ENCODE measurements at places on chromosomes 13 and 19.

- DNase-seq: no peak
Measured at GRCh38 chr13:48902368-48902767, 73.3 kb upstream of the FNDC3A start.

DNA sequence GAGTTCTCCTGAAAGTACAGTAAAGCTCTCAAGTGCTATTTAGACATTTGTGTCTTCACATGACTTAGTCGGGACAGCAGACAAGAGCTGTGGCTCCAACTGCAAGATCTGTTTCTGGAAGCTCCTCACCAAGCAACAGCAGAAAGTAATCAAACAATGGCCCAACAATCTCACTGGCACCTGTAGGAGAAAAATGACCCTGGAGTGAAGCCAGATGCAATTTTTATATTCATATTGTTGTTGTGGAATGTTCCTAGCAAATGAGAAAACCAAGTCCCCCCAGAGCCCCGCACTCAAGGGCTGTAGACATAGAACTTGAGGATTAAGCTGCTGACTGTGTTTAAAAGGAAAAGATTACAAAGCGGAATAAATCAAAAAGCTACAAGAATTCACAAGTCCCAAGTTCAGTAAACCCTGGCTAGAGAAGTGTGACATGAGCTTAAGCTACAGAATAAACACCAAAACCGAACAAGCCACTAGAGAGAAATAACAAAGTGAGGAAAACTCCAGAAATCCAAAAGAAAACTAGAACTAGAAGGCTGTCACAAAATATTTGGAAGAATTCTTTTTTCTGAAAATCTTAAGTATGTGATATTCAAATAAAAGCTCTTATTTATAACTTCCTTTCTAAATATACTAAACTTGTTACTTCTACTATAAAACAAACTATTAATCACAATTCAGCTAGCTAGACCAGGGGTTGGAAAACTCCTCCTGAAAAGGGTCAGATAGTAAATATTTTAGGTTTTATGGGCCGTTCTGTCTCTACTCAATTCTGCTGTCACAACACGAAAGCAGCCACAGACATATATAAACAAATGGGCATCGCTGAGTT is 454.5 kb downstream of the SUCLA2 start:
- DNase-seq: no peak

DNA sequence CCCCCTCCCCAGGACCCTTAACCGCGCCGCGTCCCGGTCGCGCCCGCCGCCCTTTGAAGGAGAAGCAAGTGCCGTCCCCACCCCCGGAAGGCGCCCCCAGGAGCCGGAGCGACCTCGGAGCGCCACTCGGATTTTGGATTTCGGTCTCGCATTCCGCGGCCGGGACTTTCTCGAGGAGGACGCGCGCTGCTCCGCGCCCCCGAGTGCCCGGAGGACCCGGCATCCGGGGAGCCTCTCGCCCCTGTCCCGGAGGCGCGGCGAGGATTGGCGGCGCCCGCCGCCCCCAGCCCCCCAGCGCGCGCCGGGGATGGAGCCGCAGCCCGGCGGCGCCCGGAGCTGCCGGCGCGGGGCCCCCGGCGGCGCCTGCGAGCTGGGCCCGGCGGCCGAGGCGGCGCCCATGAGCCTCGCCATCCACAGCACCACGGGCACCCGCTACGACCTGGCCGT is 1.6 kb downstream of the MIDN start:
- DNase-seq: no peak

DNA sequence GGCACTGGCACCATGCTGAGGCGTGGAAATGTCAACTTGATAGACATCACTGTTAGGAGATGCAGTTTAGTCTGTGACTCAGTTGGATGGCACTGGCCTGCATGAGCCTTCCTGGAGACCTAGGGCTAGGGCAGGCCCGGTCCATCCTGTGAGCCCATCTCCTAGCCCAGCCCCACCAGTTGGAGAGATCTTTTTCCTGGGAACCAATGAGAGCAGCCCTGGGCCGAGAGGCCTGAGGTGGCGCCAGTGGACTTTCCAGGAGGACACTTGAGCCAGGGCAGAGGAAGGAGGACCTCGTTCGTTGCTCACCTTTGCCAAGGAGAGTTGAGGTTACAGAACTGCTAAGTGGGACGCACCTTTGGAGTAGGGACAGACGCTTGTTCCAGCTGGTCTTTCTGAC is 100.5 kb upstream of the TEX29 start:
- DNase-seq: no peak

GRCh38 chr13:35475212-35475959 is 1.1 kb downstream of the MAB21L1 start:
- DNase-seq: no peak

GRCh38 chr19:49689133-49690078 is at the start of gene ADM5:
ADM5 (plus strand) TSS chr19:49689594; CDS start chr19:49689838, 244 bp downstream.
- no peak for DNase-seq

DNA sequence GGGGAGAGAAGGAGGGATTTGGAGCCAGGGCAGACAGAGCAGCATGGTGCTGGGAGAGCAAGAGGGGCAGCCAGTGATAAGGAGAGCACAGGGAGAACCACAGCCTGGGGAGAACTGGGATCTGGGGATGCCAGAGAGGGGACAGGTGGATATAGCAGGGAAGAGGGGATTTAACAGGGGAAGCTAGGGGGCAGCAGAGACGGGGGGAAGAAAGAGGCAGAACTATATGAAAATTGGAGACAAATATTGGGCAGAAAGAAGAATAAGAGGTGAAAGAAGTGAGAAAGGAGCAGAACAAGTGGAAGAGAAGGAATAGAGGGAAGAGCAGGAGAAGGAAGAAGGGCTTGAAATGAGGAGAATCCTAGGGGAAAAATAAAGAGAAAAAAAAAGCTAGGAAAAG is 6.5 kb upstream of the ZNF528 start:
- no peak for DNase-seq

- DNase-seq: no peak
Measured at GRCh38 chr19:29588095-29588494, 18.0 kb upstream of the POP4 start.

- no peak for DNase-seq
Measured at GRCh38 chr19:47726467-47726866, 13.2 kb downstream of the EHD2 start.

DNA sequence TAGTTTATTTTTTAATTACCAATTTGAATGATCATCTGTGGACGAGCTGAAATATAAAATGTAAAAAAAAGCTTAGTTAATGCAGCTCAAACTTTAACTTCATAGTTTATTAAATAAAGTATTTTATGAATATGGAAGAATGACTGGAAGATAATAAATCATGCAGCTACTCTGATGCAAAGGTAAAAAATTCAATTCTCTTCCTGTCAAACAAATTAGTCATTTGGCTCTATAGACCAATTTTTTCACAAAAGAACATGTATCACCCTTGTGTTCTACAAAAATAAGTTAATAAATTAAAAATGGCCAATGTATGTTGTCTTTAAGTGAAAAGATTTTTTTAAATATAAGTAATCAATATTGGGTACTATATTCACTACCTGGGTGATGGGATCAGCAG is 26.2 kb downstream of the EXOSC8 start:
- DNase-seq: no peak

GRCh38 chr13:41460074-41460465 is 2.7 kb downstream of the RGCC start:
- DNase-seq: no peak

DNA sequence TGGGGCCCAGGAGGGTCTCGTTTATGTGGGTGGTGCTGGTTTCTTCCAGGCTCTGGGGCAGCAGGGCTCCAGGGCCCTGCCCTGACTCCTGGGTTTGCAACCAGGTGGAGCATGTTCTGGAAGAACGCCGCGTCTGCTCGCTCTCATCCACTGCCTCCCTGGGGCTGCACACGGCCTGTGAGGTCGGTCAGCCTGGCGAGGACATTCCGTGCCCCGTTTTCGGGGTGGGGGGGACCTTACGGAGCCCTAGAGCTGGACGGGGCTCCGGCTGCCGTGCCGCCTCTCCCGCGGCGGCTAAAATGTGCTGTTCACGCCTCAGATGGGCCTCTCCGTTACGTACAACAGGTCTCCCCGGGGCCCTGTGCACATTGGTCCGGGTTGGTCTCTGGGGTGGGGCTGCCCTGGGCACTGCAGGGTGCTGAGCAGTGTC is 3.3 kb downstream of the GNA11 start:
- DNase-seq: no peak

DNA sequence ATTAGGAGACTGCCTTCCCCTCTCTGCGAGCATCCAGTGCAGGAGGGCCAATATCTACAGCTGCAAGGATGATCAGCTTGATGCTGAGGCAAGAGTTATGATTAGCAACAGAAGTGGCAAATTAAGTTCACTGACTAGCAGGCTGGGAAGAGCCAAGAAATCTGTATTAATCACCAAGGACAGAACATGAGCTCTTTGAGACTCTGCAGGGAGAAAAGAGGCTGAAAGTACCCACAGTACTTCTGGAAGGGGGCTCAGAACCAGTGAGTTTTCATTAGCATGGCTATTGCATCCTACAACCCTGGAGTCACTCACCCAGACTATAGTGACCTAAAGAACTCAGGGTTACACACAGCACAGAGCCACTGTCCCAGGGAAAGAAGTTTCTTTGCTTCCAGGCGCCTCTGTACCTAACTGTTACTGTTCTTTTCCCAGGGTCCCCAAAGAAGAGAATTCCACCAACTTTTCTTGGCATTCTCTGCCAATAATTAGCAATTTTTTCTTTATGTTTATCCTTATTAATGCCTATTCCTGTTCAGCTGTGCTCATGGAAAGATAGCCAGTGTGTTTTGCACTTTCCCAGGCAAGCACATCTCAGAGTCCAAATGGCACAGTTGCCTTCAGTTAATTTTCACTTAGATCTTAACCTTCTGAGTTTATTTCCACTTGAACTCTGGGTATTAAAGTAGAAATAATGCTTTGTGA is 25.8 kb upstream of the MEDAG start:
- DNase-seq: no peak

DNA sequence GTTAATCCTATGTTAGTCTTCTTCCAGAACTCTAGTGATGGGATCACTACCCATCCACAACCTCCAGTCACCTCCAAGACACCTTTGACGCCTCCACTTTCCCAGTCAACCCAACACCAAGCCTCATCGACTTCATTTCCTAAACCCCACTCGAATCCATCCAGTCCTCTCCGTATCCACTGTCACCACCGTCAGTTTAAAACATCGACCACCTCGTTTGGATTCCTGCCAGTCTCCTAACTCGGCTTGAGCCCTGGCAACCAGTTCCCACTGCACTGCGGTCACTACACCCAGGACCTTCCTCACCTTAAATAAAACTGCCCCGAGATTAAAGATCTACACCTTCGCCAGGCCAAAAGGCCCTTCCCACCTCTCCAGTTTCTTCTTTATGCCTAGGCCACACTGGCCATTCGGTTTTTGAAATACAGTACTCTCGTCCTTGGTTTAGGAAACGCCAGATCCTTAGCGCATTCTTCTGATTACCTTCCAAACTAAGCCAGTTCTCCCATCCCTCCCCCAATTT is 1.2 kb downstream of the MTIF3 start:
- no peak for DNase-seq

DNA sequence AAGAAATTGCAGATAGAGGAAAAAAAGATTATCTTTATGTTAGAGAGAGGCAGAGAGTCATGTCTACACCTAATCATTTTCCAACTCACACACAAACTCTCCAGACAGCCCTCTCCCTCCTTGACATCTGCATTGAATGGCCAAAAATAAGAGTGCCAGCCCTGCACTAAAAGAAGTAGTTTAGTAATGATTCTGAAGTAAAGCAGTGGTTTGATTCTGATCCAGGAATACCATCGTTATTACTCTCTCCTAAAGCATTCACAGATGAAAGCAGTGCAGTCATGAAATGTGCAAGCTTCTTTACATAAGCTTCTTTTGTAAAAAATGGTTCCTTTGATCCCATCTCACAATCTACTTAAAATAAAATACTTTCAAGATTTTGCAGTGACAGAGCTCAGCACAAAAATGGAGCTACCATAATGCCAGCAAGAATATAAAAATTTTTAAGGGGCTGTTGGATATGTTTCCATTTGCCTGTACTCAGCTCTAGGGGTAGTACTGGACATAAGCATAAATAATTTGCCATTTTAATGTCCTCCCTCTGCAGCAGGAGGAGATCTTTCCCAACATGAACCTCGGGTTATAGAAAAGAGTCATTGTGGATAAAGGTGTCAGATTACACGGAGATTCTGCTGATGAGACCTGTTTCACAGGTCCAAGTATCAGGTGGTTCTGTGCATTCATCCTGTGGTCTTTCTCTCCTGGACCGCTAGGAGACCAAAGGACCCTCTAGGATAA is 406.3 kb downstream of the DCT start:
- no peak for DNase-seq

DNA sequence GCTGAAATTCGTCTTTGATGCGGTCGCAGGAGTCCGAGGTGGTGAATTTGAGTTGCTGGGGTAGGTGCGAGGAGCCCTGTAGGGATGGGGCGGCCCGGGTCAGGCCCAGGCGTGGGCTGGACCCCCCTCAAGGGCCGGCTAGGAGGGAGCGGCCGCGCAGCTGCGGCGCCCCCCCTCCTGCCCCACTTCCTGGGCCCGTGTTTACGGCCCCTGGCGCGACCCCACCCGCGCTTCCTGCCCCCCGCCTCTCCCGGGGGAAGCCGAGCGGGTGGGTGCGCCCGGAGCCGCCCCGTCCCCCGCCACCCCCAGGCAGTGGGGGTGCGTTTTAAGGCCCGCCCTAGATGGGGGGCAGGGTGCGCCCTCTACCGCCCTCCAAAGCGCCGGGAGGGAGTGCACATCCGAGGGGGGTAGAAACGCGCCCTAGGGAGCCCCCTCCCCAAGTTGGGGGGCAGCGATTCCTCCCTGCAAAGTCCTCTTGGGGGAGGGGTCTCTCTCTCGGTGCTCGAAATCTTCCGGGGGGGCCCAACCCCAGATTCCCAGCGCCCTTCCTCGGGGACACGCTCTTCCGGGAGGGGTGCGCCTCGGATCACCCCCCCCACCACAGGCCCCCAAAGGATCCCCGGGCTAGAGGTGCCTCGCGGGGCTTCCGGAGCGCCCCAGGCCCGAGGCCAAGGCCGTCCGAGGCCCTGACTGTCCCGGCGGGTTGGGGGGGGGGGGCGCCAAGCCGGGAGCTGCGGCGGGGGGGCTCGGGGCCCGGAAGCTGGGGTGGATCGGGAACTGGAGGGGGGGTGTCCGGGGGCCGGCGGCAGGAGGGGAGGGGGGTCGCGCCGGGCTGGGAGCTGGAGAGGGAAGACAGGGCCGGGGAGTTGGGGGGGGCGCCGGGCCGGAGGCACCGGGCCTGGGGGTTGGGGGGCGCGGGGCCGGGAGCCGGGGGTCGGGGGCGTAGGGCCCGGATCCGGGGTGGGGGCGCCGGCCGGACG is 823 bp downstream of the TLE5 start:
- DNase-seq: peak; percentile 44

DNA sequence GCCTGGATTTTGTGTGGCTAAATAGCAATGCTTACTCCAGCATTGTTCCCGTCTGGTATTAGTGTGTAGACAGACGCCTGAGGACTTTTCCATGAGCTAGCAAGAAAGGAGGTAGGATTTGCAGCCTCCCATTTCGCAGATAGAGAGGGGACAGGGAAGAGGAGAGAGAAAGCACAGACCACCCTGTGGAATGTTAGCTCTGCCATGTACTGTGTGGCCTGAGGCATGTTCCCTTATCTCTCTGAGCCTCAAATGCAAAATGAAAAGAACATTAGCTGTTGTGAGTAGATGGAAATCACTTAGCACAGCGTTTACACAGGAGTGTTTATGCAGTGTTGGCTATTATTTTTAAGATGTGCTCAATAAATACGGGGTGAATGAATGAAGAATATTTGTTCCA is 45.5 kb downstream of the OLFM4 start:
- no peak for DNase-seq

GRCh38 chr19:16118489-16119033 is 6.9 kb downstream of the RAB8A start:
- DNase-seq: peak; percentile 30

GRCh38 chr19:1274081-1274851 is 1.1 kb upstream of the FAM174C start:
- no peak for DNase-seq

Measured in stimulated activated CD8-positive, alpha-beta memory T cell treated with anti-CD3 and anti-CD28 coated beads, Interleukin-4, amount 100 ng/mL, for 24 hours (primary cell).